ENCODE measurements at places on chromosomes 7 and 10.

DNA sequence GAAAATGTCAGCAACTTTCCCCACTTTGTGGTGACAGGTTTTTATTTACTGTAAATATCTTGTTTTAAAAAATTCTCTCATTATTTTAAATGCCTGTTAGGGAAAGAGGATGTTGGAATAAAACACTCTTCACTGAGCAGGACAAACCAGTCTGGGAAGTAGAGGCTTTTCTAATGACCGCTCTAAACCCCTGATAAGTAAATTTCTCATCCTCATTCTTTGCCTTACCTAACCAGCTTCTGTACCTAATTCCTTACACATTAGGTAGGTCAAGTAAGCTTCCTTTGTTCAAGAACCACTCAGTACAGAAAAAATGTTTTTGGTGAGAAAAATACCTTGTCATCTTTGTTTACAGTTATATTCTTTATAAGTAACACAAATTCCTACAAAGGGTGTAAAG, 143.6 kb downstream of the GPR85 start:
- peaks cover 18% of the 10 kb centered on the region for H3K27me3 ChIP-seq
- no peak overlapping the region for H3K27ac ChIP-seq
- H3K4me3 ChIP-seq, result no peak overlapping the region
- no peaks in the 10 kb centered on the region for H3K36me3 ChIP-seq
- no peak for DNase-seq

DNA sequence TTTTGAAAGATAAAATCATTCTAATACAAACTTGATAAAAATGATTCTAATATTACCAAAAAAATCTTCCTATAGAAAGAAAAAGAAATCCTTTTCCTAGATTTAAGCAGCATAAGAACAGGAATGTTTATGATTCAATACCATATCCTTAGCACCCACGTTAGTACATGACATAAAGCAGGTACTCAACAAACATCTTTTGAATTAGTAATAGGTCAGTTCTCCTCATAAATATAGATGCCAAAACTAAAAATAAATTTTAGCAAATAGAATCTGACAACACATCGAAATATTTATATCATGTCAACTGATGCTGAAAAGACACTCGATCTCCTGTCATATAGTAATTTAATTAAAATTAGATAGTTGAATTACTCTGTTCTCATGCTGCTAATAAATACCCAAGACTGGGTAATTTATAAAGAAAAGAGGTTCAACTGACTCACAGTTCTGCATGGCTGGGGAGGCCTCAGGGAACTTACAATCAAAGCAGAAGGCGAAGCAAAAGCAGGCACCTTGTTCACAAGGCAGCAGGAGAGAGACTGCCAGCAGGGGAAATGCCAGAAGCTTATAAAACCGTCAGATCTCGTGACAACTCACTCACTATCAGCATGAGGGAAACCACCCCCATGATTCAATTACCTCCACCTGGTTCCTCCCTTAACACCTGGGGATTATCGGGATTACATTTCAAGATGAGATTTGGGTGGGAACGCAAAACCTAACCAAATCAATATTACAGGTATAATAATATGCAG, 191.8 kb downstream of the HTR7 start:
- no peak for DNase-seq
- no peak overlapping the region for H3K27ac ChIP-seq
- H3K27me3 ChIP-seq, result no peaks in the 10 kb centered on the region

- H3K36me3 ChIP-seq, result peaks cover 46% of the 10 kb centered on the region
- DNase-seq, result no peak
- H3K27me3 ChIP-seq, result no peaks in the 10 kb centered on the region
- peaks cover 13% of the 10 kb centered on the region for H3K4me1 ChIP-seq
- no peak overlapping the region for H3K4me3 ChIP-seq
Observed at GRCh38 chr7:44076101-44076895, 6.0 kb downstream of the POLM start.

DNA sequence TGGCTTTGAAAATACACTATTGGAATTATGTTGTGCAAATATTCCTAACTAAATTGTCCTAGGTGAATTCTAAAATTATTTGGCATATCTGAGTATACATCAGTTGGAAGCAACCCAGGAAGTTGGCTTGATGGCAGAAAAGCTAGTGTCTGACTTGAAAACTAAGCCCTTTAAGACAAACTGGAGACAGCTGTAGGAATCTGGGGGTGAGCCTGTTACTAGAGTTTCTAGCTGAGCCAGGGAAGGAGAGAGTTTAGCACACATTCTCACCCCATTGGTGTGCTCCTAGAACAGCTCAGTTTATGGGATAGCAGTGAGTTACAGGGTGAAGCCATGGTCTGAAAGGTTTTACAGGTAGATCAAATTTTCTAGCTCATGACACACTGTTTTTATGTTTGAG, 210.2 kb upstream of the SLC26A5 start:
- no peak overlapping the region for H3K4me3 ChIP-seq
- no peaks in the 10 kb centered on the region for H3K4me1 ChIP-seq
- no peaks in the 10 kb centered on the region for H3K36me3 ChIP-seq
- DNase-seq, result no peak
- no peak overlapping the region for H3K27ac ChIP-seq
- H3K27me3 ChIP-seq, result no peaks in the 10 kb centered on the region

- H3K27ac ChIP-seq, result no peak overlapping the region
- H3K4me1 ChIP-seq, result peaks cover 73% of the 10 kb centered on the region
- DNase-seq, result no peak
- peaks cover 36% of the 10 kb centered on the region for H3K36me3 ChIP-seq
Observed at GRCh38 chr10:6565588-6565987, 14.5 kb downstream of the PRKCQ start.

- H3K4me1 ChIP-seq, result no peaks in the 10 kb centered on the region
- DNase-seq, result no peak
- H3K27ac ChIP-seq, result no peak overlapping the region
- H3K36me3 ChIP-seq, result no peaks in the 10 kb centered on the region
Observed at GRCh38 chr7:80823057-80823456, 95.8 kb downstream of the SEMA3C start.

DNA sequence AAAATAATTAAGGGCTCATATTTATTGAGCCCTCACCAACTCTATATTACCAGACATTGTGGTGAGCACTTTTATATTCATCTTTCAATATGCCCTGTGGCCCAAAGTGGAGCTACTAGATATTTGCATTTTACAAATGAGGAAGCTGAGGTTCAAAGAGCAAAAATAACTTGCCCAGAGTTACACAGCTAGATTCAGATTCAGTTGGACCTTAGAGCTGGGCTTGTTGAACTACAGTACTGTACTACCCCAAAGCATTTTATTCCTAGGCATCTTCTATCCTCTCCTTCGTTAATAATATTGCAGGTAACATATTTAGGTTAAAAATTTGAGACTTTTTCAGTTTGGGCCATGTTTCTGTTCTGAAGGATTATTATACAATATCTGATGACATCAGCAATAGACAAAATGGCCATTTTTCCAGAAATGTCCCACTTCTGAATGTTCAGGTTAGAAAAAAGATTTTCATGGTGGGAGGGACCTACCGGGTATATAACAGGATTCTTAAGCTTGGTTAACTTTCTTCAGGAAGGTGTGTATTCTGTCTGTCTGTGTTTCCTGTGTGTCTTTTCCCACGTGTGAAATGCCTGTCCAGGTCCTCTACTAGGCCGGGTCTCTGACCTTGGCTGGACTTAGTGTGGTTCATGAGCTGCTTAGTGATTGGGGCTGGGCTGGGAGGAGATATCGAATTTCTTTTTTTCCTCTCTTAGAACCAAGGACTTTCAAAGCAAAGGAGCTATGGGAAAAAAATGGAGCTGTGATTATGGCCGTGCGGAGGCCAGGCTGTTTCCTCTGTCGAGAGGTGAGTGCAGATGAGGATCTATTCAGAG, 13.6 kb downstream of the PRXL2A start:
- no peak overlapping the region for H3K4me3 ChIP-seq
- H3K27ac ChIP-seq, result no peak overlapping the region
- no peaks in the 10 kb centered on the region for H3K27me3 ChIP-seq

DNA sequence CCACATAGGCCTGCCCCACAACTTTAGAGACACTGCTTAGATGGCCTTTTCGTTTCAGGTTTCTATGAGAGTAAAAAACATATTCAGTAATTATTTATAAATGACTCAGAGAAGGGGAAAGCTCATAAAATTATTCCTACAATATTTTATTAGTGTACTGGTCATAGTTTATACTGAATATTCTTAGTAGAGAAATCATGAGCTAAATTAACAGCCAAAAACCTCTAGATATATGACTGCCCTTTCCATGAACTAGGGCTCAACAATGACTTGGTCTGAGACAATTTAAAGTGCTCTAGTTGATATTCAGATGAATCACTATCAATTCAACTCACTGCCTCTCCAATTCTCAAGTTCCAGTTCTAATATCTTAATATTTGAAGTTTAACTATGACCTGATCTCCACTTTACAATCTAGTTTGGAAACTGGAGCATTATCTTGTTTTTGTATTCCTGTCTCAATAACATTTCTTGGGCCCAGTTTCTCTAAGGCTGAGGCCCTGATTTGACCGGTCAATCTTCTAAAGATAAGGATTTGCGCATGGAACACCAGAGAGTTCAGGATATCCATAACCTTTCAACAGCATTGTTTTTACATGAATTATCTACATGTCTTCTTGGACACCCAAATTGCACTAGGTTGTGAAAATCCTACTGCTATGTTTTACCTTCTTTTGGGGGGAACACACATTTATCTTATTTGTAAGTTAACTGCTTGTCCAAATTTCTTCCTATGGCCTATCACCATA, 141.6 kb downstream of the DGKB start:
- H3K4me1 ChIP-seq, result no peaks in the 10 kb centered on the region
- no peak overlapping the region for H3K27ac ChIP-seq
- no peaks in the 10 kb centered on the region for H3K36me3 ChIP-seq
- H3K27me3 ChIP-seq, result no peaks in the 10 kb centered on the region

- no peaks in the 10 kb centered on the region for H3K36me3 ChIP-seq
- H3K27me3 ChIP-seq, result no peaks in the 10 kb centered on the region
Observed at GRCh38 chr7:108189733-108190388, 59.7 kb upstream of the LAMB4 start.

GRCh38 chr7:141102436-141102835, 28.6 kb downstream of the TMEM178B start:
- no peak overlapping the region for H3K4me3 ChIP-seq
- H3K36me3 ChIP-seq, result no peaks in the 10 kb centered on the region
- H3K27ac ChIP-seq, result no peak overlapping the region
- no peaks in the 10 kb centered on the region for H3K4me1 ChIP-seq
- no peaks in the 10 kb centered on the region for H3K27me3 ChIP-seq

DNA sequence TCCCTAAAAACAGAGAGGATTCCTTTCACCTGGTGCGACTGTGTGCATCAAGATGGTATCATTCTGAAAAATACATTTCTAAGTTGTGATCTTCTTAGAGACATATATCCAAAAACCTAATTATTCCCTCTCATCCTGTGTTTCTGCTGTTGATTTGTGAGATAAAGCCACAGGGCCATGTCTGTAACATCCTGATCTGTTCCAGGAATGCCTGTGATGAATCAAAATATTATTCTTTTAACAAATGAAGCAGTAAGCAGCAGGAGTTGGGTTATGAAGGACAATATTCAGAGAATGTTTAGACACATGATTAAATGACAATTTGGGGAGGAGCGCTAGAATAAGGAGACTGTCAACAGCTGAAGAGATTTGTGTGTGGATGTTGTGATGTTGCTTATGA, 731.4 kb downstream of the KCNMA1 start:
- H3K4me3 ChIP-seq, result no peak overlapping the region
- no peaks in the 10 kb centered on the region for H3K27me3 ChIP-seq
- no peak for DNase-seq
- no peaks in the 10 kb centered on the region for H3K4me1 ChIP-seq
- no peaks in the 10 kb centered on the region for H3K36me3 ChIP-seq

- no peak for DNase-seq
- H3K27ac ChIP-seq, result no peak overlapping the region
- H3K4me3 ChIP-seq, result no peak overlapping the region
- no peaks in the 10 kb centered on the region for H3K4me1 ChIP-seq
- no peaks in the 10 kb centered on the region for H3K36me3 ChIP-seq
Observed at GRCh38 chr7:47044625-47045024, 537.3 kb downstream of the TNS3 start.

DNA sequence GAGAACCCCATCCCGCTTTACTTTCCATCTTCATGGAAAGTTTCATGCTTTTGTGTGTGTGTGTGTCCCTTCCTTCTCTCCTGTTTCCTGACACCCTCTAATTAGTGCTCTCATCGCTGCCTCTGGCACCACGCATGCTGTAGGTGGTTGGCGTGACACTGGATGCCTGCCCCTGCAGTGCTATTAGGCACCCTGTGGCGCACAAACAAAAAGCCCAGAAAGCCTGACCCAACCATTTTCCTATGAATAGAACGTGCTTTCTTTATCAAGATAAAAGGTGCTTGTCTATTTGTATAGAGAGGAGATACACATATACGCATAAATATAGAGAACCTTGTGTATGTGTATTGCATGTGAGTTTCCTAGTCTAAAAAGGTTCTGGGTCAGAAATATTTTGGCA, 120.8 kb upstream of the CDCA7L start:
- H3K4me1 ChIP-seq, result no peaks in the 10 kb centered on the region
- H3K27me3 ChIP-seq, result peaks cover 3% of the 10 kb centered on the region
- H3K36me3 ChIP-seq, result no peaks in the 10 kb centered on the region
- H3K4me3 ChIP-seq, result no peak overlapping the region
- no peak for DNase-seq

DNA sequence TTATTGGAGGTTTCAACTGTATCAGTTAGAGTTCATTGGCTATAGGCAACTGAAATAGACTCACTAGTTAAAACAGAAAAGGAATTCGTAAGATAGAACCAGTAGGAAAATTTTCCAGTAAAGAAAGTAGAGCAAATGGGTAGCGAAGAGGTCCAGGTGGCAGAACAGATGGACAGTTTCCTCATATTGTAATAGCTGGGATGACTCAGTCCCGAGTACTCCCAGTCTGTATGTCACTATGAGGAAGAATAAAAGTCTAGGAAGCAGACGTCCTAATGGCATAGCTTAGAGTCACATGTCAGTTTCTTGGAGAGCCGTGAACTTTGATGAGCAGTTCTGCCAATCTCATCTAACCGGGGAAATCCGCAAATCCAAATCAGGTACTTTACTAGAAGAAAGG, 95.3 kb downstream of the RNF32 start:
- H3K4me3 ChIP-seq, result no peak overlapping the region
- H3K36me3 ChIP-seq, result peaks cover 64% of the 10 kb centered on the region
- no peak overlapping the region for H3K27ac ChIP-seq
- DNase-seq, result no peak
- peaks cover 17% of the 10 kb centered on the region for H3K4me1 ChIP-seq

GRCh38 chr10:97174941-97175340, 10.8 kb downstream of the SLIT1 start:
- H3K4me1 ChIP-seq, result no peaks in the 10 kb centered on the region
- H3K36me3 ChIP-seq, result no peaks in the 10 kb centered on the region
- H3K27ac ChIP-seq, result no peak overlapping the region
- peaks cover 18% of the 10 kb centered on the region for H3K27me3 ChIP-seq
- no peak overlapping the region for H3K4me3 ChIP-seq
- no peak for DNase-seq

- DNase-seq, result no peak
- no peak overlapping the region for H3K27ac ChIP-seq
- H3K4me1 ChIP-seq, result no peaks in the 10 kb centered on the region
- no peaks in the 10 kb centered on the region for H3K36me3 ChIP-seq
- H3K4me3 ChIP-seq, result no peak overlapping the region
Observed at GRCh38 chr7:8362723-8363369, 70.6 kb upstream of the NXPH1 start.
